Left cardiac atrium (tissue), 4 donors: ENCODE measurements at places on chromosomes 2 and 18. TPM values are rescaled to one million over a fixed set of nuclear protein-coding genes. Genes with fewer than 3 reads are reported as not detected.

ANKRD12 gene
- 51.5 TPM for total RNA-seq

DSC1 gene
- total RNA-seq, result 52.4 TPM

DNA sequence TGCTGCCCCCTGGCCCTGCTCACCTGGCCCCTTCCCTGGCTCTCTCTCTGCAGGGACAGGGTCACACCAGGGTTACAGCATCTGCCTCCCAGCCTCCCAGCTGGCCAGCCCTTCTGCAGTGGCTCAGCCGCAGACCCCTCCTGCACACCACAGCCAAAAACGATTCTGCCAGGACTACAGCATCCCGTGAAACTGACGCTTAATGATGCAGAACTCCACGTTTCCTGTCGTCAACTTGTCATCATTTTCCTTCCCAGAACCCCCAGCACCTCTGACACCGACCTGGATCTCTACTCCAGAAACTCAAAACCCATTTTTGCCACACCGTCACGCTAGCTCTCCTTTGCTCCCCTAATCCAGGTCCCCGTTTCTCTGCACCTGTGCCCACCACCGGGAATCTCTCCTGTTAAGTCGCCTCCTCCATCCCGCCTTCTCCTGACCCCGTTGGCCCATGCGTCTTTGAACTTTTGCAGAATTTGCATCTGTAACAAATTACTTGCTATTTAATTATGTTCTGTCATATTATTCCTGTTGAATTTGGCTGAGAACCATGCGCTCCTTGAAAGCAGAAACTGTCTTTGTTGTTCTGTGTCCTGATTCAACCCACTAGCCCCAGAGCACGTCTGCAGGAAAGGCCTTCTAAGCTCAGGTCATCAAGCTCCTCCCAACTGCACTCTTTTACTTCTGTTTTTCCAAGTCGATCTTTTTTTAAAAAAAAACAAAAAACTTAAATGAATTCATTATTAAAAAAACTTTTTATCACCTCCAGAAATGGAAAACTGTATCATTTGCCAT, 173.2 kb upstream of the COPS8 start:
- no peak for DNase-seq

DNA sequence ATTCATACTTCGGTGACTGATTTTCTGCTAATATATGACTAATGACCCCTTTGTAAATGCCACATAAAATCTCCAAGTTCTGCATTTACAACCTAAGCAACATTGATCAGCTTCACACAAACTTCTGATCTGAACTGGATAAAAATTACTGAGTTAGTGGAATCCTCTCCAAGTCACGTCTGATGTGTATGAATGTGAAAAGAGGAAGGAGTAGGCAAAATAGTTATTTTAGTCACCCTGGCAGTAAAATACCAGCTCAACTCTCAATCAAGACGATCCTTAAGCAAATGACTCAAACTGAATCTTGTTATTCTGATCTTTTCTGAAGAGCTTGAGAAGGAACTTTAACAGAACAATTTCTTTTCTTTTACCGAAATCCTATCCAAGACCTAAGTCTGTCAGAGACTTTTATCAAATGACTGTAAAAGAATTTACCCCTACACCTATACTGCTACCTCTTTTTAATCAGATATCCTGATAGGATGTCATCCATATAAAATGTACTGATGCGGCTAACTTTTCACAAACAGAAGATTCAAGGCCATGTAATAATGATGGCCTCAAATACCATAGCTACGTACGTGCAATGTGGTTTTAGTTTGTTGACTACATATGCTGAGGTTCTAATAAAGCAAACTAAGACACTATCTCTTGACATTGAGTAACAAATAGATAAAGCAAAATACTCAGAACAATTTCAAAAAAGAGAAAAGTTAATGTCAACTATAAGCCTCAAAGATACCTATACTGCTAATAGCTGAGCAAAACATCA, 23.7 kb downstream of the CUL3 start:
- no peak for DNase-seq

- DNase-seq, result no peak
These were observed 651 bp upstream of the STAM2 start for GRCh38 chr2:152176113-152176714.

DNA sequence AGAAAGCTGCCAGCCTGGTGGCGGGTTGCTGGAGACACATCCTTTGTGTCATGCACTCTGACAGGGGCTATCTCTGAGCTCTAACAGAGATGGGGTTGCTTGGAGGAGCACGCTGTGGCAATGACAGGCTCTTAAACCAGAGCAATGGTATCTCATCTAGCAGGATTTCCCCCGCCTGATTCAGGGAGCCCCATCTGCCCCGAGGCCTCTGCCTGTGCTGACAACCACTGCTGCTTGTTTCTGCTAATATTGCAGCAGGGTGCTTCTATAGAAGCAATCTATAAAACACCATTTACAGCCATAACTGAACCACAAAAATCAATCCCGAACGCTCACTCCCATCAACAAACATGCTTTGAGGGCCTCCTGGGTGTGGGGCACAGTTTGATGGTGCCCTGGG, 12.8 kb upstream of the DNPEP start:
- no peak for DNase-seq

DNA sequence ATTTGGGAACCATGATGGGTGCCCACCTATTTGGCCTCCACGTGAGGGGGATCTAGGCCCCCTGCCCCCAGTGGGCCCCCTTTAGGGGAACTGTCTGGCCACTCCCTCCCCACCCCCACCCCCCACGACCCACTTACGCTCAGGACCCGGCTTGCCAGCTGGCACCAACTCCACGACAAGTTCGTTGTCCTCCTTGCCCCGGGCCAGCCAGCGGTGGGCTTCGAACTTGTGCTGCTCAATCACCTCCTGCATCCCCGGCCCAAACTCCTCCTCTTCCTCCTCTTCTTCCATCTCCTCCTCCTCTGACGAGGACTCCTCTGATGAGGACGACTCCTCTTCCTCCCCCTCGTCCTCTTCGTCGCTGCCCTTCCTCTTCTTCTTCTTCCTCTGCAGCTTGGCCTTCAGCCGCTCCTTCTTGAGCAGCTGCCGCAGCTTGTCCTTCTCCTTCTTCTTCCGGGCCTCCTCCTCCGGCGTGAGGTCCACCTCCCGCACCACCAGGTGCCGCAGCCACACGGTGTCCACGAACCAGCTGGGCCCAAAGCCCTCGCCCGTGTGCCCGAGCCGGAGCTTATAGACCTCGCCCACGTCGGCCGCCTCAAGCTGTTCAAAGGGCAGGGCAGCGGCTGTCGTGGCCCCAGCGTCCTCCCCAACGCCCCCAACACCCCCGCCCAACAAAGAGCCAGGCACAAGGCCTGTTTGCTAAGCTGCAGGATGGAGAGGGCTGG, 96.9 kb downstream of the LOXHD1 start:
- DNase-seq, result no peak

- DNase-seq, result no peak
These were observed 62.1 kb downstream of the NDUFA10 start for GRCh38 chr2:239962890-239963591.

DNA sequence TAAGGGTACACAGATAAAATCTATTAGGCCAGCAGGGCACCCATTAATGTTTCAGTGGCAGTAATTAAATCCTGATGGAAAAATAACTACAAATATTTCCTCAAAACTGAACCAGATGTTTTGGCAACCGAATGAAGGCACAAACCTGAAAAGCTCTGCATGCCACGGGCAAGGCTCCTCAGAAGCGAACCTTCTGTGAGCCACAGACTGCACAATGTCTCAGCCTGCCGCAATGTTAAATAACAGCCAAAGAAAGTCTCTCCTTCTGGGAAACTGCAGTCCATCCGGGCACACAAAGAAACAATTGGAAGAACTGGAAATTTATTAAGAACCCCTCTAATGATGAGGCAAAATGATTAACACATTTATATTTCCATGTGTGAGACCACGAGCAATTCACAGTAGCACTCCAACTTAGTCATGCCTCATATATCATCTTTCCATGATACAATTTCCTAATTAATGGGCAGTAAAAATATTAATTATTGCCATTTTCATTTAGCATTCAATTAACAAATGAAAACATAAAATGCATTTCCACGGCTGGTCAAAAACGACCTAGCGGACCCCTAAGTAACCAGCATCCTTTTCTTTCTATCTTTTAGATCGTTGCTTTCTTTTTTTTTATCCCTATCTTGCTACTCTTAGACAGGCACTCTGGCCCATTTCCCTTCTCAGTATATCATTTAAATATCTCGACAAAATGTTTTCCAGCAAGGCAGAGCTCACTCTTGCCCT, 237.5 kb downstream of the EPHA4 start:
- DNase-seq, result no peak

GRCh38 chr2:199042660-199043379, 414.9 kb downstream of the SATB2 start:
- DNase-seq, result no peak
